ENCODE measurements at places on chromosomes 3 and 15.
A peak's percentile ranks its signal among the peaks of the same experiment; 100 is the strongest.

DNA sequence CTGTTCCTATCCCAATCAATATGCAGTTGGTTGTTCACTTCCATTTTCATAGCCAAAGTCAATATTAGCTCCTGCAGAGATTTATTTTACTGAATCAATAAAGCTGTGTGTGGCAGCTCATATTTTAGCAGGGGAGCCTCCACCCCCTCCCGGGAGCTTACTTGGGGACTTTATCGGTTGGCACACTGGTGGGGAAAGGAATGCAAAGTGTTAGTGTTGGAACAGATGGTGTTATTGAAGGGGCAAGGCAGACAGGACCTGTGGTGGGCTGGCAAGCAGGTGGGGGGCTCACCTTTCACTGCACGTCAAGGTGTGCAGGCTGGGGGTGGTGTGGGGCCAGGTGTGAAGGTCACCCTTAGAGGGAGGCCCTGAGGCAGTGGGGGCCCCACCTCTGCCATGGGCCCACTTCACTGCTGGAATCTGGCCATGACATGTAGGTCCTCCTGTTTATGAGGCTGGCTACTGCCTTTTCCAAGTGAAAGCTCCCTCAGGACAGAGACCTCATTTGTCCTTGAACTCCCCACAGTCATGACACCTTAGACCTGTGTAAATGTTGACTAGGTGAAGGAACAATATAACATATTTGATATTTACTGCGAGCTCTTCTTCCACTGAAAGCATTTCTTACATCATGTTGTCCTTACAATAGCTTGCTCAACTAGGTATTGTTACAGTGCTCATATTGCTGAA lies 44.0 kb upstream of the SEC22A start:
- no peak for DNase-seq

DNA sequence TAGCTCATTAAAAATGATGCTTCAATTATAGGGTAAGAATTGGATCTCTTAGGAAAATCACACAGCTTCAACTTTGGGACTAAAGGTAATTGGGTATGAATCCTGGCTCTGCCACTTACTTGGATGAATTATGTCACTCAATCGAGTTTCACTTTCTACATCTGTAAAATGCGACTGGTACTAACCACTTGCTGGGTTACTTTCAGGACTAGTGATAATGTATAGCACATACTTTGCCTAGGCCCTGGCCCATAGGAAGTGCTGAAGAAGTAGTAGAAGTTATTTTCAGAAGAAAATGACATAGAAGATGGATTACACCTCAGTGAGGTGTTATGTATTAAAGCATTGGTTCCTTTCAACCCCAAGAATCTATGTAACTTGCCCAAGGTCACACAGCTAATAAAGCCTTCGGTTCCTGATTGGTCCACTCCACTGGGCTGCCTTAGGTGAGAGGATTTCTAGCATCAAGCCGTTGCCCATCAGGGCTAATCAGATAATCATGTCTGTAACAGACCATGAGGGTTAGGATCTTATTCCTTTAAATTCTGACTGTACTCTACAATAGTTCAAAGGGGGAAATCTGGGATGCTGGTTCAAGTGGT lies 29.4 kb upstream of the AP4E1 start:
- DNase-seq: no peak

DNA sequence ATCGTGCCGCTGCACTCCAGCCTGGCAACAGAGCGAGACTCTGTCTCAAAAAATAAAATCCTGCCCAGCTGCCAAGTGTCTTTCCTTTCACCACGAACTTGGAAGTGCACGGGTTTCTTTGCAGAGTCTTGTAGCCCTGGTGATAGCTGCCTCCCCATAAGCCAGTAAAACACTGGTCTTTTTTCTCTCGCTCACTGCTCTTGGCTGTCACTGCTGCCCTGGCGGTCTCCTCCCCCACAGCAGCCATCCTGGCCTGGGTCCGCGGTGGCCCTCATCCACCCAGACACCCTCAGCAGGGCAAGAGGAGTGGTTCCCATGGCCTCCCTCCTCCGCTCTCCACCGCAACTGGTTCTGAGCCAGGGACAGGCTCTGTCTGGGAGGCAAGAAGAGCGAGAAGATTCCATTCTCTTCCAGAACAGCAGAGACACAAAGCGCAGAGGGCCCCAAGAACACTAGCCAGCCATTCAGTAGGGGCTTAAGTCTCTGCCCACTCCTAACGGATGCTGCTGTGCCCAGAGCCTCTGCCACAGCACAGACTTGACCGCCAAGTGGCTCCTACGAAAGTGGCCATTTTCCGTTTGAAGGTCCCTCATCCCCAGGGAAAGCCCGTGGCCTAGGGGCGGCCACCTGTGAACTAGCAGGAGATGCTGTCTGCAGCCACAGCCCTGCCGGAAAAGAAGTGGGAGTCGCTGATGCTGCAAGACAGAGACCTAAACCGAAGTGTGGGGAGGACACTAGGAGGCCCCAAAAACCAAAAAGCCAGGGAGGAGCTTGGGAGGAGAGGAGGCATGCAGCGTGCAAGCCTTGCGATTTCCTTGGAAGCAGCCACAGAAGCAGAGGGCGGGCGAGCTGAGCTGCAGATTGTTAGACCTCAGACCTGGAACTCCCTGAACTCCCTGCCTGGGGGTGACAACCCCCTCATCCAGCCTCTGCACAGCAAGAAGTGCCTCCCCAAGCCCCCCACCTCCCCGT lies 44.1 kb downstream of the KLHL25 start:
- DNase-seq: no peak

DNA sequence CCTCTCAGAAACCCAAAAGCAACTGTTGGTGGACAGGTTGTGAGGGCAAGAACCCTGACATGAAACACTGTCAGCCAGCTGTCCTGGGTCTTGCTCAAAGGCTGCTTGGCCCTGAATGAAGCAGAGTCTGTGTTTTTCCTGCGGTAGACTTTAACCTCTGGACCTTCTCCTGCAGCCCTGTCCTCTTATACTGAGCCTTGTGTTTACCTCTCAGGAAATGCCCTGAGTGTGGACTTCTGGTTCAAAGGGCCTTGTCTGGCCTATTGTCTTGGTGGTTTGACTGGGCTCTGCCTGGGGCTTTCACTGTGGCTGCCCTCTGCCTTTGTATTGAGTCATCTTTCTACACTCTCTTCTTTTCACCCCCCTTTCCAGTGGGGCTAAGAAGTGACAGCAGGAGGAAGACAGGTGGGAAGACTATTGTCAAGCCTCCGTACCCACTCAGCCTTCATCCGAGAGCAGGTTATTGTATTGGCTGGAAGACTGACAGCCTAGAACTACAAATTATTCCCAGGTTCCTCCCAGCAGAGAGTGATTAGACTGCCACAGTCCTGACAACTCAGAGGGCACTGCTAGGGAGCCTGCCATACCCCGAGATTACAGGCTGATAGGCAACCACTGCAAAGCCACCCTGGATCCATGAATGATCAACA lies 3.5 kb downstream of the SEC13 start:
- no peak for DNase-seq

- DNase-seq: no peak
Observed at GRCh38 chr3:154730186-154730585, 300.2 kb upstream of the GPR149 start.

DNA sequence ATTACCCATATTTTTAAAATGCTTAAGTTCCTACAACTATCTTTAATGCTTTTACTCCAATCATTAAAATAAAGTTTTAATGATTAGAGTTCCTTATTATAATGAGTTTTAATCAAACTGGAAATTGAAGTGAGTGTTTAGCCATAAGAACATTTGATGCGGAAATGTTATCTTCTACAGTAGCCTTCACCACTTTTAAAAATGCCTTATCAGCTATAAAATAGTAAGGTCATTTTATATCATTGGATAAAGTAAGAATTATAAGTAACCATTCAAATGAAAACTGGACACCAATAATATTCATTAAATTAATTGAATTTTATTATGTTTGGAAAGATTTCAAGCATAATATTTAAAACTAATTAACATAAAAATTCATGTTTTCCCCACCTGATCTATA lies 825.0 kb upstream of the ROBO1 start:
- DNase-seq: no peak

GRCh38 chr3:3902161-3902560 lies 102.9 kb downstream of the LRRN1 start:
- DNase-seq: no peak

- DNase-seq: peak; percentile 76
Observed at GRCh38 chr3:143975554-143976152, 4.0 kb downstream of the DIPK2A start.

- DNase-seq: no peak
Observed at GRCh38 chr3:184348057-184348382, 10.6 kb downstream of the FAM131A start.

- DNase-seq: peak; percentile 32
Observed at GRCh38 chr3:185880600-185880999, 55.8 kb upstream of the IGF2BP2 start.

- no peak for DNase-seq
Observed at GRCh38 chr3:191648787-191649186, 187.8 kb downstream of the PYDC2 start.

- DNase-seq: no peak
Observed at GRCh38 chr3:119279584-119280243, 14.5 kb upstream of the ARHGAP31 start.

GRCh38 chr15:66931768-66932633 lies 133.4 kb upstream of the SMAD3 start:
- peak; percentile 86 for DNase-seq

DNA sequence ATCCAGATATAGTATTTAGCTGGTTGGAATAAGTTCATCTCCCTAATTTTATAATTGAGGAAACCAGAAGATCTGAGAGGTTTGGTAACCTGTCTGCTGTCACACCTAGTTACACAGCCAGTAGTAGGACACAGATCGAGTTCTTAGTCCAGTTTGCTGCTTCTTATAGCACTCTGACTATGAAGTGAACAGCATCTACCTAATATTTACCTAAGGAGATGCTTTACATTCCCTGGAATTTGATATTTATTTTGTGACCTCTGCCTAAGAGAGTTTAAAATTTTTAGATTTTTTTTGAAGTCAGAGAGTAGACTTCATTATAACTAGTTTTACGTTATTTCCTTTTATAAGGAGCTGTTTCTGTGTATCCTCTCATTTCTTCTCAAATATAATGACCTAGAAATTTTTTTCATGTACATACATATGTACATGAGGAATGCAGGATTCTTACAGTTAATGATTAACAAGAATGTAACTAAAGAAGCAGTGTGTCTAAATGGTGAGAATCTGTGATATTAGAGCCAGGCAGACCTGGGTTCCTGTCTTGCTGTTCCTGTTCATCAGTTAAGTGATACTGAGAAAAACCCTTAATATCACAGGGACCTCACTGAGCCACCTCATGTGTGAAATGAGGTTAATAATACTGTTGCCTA lies 4.3 kb downstream of the ARHGEF26 start:
- DNase-seq: no peak

DNA sequence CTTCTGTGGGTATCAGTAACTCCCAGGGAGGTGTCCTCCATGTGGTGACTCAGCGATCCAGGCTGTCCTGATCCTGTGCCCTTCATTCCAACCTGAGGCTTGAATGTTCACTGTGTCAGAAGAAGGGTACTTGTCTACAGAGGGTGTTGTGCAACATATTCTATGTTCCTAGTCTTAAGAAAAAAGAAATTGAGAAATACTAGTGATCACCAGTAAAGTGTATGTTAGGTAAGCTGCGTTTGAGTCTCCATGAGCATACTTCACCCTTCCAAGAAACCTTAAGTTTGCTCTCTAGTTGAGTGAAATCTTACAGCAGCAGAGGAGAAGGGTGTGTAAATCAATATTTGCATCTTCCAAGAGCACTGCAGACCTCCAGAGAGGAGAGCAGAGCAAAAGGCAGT lies 122.2 kb upstream of the SLC24A5 start:
- DNase-seq: no peak

DNA sequence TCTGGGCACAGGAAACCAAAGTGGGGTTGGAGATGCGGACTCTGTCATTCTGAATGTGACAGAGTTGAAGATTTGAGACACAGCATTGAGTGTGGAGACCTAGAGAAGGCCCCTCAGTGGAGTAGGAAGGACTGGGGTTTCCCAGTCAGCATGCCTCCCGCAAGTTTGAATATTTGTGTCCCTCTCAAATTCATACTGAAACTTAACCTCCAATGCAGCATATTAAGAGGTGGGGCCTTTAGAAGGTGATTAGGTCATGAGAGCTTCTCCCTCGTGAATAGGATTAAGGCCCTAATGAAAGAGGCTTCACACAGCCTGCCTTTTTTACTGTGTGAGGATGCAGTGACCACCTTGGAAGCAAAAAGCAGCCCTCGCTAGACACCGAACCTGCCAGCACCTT lies 8.0 kb downstream of the HDDC3 start:
- DNase-seq: no peak

DNA sequence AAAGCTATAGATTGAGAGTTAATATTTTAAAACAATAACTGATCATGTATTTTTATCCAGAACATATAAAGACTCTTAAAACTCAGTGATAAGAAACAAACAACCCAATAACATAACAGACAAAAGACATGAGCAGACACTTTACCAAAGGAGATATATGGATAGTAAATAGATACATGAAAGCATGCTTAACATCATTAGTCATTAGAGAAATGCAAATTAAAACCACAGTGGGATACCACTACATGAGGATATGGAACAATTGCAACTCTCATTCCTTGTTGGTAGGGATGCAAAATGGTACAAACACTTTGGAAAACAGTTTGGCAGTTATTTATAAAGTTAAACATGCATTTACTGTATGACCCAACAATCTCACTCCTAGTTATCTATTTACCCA lies 95.0 kb downstream of the IQCH start:
- DNase-seq: peak; percentile 5

GRCh38 chr3:38829404-38829803 lies 13.4 kb upstream of the SCN10A start:
- DNase-seq: peak; percentile 75

DNA sequence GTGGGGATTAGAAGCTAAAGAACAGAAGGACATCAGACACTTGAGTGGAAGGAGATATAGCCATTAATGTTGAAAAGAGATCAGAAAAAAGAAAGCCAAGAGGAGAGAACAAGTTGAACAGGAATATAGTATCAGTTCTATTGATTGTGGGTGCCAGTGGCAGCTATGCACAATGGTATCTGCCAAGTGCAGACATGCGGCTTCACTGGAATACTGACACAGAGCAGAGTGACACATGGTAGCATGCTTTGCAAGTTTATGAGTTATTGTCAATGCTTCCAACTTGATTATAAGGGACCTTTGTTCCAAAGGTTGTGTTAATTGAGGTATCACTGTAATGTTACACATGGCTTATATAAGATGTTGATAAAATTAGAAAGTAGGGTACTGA lies 42.0 kb upstream of the TP63 start:
- no peak for DNase-seq

DNA sequence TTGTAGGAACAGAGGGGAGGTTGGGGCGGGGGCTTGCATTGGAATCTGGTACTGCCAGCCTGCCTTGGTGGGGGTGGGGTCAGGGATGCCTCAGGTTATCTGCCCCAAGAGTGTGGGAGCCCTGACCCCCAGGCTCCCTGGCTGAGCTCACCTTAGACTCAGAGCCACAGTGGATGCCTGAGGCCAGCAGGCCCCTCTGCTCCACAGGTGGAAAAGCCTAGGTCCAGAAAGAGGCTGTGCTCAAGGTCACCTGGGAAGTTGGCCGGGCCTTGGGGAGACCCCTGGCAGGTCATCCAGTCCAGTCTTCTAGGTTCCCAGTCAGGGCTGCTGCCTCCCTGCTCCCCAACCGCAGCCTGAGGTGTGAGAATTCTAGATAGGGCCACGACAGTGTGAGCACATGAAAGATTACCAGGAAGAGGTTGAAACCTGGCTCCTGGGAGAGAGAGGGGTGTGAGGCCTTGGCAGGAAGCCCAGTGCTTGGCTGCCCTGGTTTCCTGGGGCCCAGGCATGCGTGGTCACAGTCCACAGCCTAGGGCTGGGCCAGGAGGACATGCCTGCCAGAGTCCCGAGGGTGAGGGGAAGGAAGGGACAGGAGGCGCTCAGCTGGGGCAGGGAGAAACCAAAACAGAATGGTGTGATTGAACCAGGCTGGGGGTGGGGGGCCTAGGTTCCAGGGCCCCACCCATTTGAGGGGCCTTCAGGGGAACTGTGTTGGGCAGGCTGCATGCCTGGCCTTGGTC lies 4.9 kb downstream of the HDAC11 start:
- DNase-seq: peak; percentile 32
